ENCODE measurements at places on chromosomes 3 and 15.
A peak's percentile ranks its signal among the peaks of the same experiment; 100 is the strongest.

- no peak for DNase-seq
Measured at GRCh38 chr15:87591582-87591981, 665.0 kb downstream of the NTRK3 start.

DNA sequence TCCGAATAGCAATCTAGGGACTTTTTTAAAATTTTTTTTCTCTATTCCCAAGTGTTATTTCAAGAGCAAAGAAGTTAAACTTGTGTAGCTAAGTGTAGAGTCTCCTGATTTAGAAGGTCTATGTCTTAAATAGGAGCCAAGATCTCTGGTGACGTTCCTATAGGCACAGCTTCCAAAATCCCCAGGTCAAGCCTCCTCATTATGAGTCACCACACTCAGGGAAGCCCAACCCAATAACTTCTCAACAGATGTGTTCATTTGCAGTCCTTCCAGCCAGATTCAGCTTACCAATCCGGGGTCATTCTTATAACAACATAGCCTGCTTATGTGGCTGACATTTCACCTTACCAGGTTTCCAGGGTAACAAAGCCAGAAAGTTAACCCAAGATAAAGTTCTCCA, 270.3 kb downstream of the IL5RA start:
- DNase-seq: no peak

- DNase-seq: no peak
Measured at GRCh38 chr15:69457304-69458280, 5.0 kb downstream of the RPLP1 start.

GRCh38 chr15:69132977-69133861, 27.2 kb upstream of the GLCE start:
- no peak for DNase-seq

- DNase-seq: no peak
Measured at GRCh38 chr3:71926262-71926600, 141.3 kb upstream of the PROK2 start.

- peak; percentile 95 for DNase-seq
Measured at GRCh38 chr15:41490355-41490754, 3.3 kb upstream of the ITPKA start.

GRCh38 chr3:162436826-162437225, 940.2 kb downstream of the OTOL1 start:
- no peak for DNase-seq

DNA sequence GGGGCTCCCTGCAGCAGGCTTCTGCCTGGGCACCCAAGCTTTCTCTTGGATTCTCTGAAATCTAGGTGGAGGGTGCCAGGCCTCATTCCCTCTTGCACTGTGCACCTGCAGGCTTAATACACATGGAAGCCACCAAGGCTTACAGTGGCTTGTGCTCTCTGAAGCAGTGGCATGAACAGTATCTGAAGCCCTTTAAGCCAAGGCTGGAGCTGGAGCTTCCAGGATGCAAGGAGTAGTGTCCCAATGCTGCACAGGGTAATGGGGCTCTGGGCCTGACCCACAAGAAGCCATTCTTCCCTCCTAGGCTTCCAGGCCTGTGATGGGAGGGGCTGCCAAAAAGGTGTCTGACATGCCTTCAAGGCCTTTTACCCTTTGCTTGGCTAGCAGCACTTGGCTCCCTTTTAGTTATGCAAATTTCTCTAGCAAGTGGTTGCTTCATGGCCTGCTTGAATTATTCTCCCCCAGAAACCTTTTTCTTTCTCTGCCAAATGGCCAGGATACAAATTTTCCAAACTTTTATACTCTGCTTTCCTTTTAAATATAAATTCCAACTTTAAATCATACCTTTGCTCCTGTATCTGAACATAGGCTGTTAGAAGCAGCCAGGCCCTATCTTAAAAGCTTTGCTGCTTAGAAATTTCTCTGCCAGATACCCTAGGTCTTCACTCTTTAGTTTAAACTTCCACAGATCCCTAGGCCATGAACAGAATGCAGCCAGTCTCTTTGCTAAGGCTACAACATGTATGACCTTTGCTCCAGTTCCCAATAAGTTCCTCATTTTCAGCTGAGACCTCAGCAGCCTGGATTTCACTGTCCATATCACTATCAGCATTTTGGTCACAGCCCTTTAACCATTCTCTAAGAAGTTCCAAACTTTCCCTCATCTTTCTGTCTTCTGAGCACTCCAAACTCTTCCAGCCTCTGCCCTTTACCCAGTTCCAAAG, 201.1 kb upstream of the LRRFIP2 start:
- no peak for DNase-seq

- DNase-seq: no peak
Measured at GRCh38 chr3:183081459-183082183, 17.7 kb downstream of the MCCC1 start.

GRCh38 chr3:69032737-69033136, 19.3 kb upstream of the EOGT start:
- no peak for DNase-seq

DNA sequence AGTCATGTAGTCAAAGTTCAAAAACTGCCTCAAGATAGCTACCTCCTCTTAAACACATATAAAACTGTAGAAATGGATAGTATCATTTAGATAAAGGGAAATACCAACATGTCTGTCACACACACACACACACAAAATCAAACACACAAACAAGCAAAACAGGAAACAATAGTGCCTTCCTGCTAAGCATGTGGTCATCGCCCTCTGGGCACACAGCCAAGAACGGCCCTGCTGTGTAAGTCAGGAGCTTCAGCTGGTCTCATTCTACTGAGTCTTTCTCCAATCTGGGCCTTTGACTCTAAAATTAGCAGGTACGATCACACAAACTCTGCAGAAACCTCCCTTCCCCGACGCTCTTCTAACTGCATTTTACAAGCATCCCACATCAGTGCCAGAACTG, 272.2 kb upstream of the CHRNA7 start:
- peak; percentile 5 for DNase-seq

DNA sequence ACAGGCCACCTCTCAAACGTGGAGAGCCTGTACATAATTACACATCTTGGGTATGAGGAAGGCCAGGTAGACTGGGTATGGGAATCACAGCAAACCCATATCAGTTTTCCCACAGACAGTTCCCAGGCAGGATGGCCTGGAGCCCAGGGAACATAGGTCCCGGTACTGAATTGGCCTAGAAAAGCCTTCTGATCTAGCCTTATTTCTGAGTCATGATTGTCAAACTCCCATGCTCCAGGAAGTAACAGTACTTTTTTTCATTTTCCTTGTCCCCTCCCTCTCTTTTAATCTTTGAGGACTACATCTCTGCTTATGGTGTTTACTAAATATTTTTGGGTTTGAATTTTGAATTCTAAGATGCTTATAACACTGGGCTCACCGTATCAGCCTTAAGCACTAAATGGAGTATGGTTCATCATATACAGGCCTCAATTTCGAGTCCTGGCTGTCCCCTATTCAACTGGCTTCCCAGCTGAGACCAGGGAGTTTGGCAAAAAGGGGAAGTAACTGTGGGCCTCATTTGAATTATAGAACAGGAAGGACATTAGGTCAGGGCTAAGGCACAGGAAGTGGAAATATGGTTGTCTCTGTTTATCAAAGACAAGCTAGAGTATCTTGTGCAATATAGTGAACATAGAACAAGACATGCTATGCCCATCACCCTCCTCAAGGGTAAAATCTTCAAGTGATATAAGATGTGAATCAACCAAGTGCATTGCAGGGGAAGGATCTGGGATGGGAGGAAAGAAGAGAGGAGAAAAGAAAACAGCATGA, 494.6 kb downstream of the NTRK3 start:
- no peak for DNase-seq

GRCh38 chr3:126275620-126275904, 81.6 kb downstream of the KLF15 start:
- no peak for DNase-seq
